ENCODE measurements at places on chromosomes 16 and 17.

DNA sequence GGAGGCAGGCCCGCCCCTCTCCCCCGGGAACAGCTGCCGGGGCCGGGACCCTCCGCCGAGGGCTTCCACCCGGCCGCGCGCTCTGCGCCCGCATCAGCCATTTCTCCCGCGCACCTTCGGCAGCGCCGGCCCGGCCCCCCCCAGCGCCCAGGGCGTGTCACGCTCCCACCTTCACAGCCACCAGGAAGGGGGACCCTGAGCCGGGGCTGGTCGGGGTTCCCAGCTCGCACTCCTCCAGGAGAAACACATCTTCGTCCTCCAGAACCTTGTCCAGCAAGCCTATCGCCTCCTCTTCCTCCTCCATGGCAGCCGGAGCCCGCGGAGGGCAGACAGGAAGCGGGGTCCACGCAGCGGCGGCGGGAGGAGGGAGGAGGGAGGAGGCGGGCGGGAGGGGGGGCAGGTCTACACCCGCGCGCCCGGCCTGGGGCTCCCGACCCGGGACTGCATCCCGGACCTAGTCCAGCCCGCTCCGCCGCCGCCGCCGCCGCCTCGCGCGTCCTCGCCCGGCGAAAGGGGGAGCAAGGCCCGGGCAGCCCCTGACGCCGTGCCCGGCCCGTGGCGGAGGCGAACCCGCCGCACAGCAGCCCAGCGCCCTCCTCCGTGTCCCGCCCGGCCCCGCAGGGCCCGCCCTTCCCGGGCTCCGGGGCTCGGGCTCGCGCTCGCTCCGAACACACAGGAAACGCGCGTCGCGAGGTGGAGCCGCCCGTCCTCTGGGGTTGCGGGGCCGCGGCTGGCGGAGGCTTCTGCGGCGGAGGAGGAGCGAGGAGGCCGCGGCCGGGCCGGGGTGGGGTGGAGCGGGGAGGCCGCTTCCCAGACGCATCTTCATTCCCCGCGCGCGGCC is 70.8 kb downstream of the ABR start:
- DNase-seq, result peak; percentile 81

GRCh38 chr17:40303009-40303657 is 5.8 kb upstream of the RARA start:
- peak; percentile 80 for DNase-seq

DNA sequence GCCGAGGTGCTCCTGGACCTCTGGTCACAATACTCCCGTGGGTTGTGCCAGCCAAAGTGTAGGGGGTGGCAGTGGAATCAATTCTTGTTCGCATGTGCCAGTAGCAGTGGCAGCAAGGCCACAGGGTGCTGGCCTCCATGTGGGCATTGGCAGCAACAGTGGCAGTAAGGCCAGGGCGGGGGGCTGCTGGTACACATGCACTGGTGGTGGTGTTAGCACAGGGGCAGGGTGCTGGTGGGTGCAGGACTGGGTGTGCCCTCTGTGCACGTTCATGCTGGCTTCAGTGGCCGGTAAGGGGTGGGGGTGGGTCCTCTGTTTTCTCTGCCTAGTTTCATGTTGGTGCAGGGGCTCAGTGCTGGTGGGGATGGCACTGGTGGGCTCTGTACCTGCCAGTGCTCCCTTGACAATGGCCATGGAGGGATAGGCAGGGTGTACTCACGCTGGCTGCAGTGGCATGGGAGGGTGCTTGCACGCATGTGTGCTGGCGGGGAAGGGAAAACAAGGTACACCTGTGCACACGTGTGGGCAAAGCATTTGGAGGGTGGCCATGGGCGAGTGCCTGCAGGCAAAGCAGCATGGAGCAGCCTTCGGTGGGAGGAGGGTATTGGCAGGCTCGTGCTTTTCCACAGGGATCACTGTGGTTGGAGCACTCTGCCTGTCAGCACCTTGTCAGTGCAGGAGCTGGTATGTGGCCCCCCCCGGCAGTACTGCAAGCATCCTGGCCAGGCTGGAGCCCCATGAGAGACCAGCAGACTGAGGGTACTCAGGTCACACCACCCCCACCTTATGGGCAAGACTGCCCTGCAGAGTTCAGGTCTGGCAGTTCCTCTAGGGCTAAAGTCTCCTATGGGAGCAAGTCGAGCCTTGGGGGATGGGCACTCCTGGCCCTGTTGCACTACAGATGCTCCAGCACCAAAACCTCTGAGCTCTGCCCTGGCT is 35.8 kb downstream of the NF1 start:
- no peak for DNase-seq

GRCh38 chr17:51028176-51028863 is 92.3 kb downstream of the SPAG9 start:
- DNase-seq, result no peak

DNA sequence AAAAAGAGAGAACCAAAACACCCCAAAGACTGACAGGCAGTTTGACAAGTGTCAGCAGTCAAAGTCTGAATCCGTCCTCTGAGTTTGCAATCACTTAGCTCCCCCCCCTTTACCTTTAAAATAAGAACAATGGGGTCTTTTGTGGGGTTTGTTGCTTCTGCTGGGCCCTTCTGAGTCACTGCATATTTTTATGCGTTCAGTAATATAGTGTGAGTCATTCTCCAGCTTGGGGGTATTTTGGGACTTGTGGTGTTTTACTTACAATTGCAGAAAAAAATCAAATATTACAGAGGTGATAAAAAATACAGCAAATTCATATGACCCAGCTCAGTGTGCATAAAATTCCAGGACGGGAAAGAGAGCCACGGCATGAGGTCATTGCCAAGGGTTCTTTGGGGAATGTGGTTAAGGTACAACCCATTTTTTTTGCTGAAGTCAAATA is 120.1 kb downstream of the CYLD start:
- DNase-seq, result no peak

- no peak for DNase-seq
These were observed 42.7 kb downstream of the CMIP start for GRCh38 chr16:81487301-81487720.

DNA sequence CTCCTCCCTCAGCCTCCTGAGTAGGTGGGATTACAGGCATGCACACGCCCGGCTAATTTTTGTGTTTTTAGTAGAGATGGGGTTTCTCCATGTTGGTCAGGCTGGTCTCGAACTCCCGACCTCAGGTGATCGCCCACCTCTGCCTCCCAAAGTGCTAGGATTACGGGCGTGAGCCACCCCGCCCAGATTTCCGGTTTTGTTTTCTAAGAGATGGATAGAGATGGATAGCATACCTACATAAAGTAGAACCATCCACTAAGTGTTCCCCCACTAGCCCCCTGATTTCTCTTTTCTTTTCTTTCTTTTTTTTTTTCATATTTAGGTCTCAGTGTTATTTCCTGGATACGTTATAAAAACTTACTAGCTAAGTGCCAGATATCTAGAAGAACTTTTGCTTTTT is 2.0 kb downstream of the WSB1 start:
- no peak for DNase-seq

DNA sequence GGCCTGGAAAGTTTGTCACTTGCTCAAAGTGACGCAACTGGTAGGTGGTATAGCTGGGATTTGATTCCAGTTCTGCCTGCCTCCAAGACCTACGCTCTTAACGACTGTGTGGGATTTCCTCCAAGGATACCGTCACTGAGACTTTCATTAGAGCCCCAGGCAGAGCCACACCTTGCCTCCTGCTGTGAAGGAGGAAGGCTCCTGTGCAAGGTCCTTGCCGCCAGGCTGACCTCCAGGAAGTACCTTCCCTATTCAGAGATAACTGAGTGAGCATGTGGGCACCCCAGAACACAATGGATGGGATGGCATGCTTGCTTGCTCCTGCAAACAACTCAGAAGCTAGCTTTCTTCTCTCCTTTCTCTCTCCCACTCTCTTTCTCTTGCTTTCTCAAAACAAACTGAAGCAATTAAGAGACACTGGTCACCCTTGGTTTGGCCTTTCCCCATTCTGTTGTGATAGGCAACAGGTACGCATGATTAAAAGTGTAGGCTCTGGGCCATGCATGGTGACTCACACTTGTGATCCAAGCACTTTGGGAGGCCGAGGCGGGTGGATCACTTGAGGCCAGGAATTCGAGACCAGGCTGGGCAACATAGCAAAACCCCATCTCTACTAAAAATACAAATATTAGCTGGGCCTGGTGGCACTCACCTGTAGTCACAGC is 30.7 kb downstream of the CACNG3 start:
- no peak for DNase-seq

GRCh38 chr17:17080181-17080631 is 37.9 kb downstream of the MPRIP start:
- no peak for DNase-seq

GRCh38 chr16:17258848-17259713 is 211.7 kb downstream of the XYLT1 start:
- DNase-seq, result no peak

DNA sequence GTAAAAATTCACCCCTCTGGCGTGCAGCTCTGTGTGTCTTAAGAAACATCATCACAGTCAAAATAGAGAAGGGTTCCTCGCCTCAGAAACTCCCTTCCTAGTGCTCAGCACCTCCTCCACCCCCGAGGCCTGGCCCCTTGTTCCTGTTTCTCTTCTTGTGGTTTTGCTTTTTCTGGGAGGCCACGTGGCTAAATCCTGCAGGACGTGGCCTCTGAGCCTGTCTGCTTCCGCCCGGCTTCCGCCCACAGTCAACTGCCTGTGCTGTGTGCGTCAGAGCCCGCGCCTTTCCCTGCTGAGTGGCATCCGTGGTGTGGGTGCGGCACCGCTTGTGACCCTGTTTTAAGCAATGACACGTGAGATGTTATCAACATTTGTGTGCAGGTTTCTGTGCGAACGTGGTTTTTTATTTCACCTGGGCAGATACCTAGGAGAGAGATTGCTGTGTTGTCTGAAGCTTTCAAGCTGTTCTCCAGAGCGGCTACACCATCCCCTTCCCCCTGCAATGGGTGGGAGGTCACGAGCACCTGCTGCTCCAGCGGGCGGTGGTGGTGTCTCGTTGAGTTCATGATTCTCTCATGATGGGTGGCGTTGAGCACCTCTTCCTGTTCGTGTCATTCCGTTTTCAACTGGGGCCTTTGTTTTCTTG is 21.7 kb downstream of the ACSF3 start:
- no peak for DNase-seq

DNA sequence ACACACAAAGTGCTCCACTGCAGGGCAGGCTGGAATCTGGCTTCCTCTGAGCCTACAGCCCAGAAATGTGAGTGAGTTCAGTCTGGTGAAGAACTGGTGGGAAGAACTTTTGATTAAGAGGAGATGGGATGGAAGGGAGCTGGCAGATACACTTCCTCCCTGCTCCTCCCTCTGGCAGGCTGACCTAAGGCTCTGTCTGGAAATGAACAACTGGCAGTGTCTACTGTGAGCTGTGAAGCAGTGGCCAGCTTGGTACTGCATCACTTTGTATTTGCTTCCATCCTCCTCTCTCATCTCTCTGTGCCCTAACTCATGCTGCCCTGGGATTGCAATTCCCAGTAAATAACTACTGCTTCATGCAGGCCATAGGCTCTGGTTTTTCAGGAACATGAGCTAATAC is 45.6 kb downstream of the MAF start:
- no peak for DNase-seq

DNA sequence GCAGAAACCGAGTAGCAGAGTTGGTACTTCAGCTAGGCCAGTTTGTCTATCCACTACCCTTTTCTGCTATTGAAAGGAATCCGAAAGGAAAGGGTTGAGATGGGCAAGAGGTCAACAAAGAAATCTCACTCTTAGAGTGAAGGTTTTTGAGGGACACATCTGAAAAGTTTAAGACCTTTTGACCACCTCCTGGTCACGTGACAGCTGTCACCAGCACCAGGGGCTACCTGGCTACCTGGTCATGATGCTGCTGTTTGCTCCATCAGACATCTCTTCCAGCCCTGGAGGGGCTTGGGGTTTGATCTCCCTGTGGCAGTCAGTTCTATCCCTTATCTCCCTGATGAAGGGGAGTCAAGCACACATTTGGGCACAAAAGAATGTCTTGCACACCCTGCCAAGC is 7.6 kb downstream of the CCDC182 start:
- DNase-seq, result no peak
